ENCODE measurements at places on chromosomes 6 and 20.

GRCh38 chr6:43269273-43270007, 26.2 kb downstream of the TTBK1 start:
- DNase-seq, result no peak

DNA sequence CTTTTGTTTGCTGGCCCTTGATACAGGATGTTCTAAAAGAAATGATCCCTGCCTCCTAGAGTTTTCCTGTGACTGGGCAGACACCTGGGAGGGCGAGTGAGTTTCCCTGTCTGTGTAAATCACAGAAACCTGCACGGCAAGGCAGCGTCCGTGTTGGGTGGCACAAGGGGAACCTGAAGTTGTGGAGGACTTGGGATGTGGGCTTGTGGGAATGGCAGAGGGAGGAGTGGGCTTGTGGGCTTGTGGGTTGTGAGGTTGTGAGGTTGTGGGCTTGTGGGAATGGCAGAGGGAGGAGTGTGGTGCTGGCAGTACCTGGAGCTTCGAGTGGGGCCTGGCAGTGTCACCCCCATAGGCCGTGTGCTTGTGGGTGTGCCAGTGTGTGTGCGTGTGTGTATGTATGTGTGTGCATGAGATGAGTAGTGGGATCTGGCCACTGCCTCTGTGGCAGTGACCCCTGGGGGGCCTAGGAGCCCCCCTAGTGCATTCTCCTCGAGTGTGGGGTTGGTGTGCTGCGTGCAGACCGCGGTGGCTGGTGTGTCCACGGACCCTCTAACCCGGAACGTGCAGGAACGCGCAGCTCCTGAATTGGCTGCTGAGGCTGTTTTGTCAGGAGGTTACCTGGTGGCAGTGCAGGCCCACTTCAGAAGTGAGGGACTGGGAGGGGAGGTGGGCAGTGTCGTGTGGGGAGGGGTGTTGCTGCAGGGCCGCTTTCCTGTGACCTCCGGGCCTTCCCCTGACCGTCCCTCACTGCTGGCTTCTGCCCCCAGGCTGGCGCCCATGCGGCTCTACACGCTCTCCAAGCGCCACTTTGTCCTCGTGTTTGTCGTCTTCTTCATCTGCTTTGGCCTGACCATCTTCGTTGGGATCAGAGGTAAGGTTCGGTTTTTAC, 13.0 kb downstream of the TMEM181 start:
- DNase-seq, result no peak

DNA sequence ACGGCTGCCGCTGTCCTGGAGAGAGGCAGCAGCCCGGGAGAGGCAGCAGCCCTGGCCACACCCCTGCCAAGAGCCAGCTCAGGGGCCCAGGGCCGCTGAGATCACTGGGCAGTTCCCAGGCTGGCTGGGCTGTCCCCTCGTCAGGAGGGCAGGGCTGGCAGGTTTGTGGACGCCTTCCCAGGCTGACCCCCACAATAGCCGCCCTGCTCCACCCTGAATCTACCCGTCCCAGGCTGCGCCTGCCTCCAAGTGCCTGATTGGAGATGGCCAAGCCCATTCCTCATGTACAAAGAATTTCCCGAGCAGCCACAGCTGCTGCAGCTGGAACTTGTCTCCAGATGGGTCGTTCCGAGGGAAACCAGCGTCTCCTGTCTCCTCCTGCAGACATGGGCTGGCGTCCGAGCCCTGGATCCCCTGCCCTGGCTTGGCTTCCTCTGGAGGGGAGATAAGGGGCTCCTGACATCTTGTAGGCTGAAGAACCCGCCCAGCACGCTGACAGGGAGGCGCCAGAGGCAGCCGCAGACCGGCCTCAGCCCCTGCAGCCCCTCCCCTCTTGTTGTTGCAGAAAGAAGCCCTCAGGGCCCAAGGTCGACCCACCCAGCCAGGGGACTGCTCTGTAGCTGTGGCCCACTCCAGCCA, 9.4 kb upstream of the GATA5 start:
- DNase-seq, result no peak

GRCh38 chr6:108714101-108714765, 134.0 kb upstream of the ARMC2 start:
- DNase-seq, result no peak

DNA sequence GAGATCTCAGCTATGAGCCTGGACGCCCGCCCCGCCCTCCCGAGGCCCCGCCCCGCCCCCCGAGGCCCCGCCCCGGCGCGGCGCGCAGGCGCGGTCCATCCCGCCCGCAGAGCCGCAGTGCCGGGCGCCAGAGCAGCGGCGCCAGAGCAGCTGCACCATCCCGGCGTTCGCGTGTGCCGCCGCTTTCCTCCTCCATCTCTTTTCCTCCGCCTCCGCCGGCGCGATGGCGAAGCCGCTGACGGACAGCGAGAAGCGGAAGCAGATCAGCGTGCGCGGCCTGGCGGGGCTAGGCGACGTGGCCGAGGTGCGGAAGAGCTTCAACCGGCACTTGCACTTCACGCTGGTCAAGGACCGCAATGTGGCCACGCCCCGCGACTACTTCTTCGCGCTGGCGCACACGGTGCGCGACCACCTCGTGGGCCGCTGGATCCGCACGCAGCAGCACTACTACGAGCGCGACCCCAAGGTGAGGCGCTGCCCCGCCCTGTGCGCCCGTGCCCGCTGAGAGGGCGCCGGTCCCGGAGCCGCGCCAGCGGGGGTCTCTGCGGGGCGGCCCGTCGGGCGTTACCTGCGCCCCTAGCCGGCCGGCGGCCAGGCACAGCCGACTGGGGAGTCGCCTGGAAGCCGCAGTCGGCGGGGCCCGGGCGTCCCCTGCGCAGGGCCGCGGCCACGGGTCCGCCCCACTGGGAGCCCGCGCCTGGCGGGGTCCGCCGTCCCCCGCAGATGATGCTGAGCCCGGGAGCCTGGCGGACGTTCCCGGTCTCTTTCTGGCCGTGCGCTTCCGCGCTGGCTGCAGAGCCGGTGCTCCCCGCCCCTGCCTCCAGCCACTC, at the start of gene PYGB:
PYGB (plus strand) TSS at position 130 of the 830 bp plus-strand sequence; CDS start at position 224, 94 bp downstream.
- DNase-seq, result peak; percentile 98

- DNase-seq, result no peak
Observed at GRCh38 chr20:63265891-63266515, 6.6 kb upstream of the ARFGAP1 start.

DNA sequence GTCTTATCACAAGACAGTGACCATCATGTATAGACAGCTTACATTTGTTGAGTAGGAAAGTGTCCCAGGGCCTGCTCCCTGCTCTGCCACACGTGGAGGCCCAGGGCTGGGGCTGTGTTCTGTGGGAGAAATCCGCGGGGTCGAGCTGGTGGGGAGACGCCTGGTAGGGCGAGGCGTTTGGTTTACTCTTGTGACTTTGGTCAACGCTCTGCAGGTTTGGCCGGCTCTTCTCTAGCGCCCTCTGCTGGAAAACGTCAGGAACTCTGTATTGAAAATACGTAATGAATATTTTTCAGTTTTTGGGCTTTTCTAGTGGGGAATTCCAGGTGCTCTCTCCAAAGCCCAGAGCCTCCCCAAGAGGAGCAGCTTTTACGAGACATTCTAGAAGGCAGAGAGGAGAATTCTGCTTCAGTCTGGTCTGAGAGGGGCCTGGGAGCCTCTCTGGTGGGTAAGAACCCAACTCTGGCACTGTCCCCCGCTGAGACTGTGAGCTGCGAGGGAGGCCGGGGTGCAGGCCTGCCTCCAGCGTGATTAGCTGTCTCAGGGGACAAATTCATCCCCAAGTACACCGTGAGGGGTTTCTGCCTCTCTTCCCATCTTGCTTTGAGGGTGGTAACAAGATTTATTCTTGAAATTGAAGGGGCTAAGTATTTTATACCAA, 112.6 kb upstream of the RALGAPA2 start:
- DNase-seq, result peak; percentile 84

DNA sequence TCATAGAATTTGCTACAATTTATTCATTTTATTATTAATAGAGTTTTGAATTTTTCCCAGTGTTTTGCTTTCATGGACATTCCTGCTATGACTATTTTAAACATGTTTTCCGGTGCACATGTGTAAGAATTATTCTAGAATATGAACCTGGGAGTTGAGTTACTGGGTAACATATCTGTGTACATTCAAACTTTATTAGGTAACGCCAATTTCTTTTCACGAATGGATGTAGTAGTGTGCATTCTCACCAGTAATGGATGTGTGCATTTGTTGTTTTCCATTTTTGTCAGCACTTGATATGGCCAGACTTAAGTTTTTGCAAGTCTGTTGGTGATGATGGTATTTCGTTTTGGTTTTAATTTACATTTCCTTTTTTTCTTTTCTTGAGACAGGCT, 118.8 kb downstream of the CDKAL1 start:
- no peak for DNase-seq

DNA sequence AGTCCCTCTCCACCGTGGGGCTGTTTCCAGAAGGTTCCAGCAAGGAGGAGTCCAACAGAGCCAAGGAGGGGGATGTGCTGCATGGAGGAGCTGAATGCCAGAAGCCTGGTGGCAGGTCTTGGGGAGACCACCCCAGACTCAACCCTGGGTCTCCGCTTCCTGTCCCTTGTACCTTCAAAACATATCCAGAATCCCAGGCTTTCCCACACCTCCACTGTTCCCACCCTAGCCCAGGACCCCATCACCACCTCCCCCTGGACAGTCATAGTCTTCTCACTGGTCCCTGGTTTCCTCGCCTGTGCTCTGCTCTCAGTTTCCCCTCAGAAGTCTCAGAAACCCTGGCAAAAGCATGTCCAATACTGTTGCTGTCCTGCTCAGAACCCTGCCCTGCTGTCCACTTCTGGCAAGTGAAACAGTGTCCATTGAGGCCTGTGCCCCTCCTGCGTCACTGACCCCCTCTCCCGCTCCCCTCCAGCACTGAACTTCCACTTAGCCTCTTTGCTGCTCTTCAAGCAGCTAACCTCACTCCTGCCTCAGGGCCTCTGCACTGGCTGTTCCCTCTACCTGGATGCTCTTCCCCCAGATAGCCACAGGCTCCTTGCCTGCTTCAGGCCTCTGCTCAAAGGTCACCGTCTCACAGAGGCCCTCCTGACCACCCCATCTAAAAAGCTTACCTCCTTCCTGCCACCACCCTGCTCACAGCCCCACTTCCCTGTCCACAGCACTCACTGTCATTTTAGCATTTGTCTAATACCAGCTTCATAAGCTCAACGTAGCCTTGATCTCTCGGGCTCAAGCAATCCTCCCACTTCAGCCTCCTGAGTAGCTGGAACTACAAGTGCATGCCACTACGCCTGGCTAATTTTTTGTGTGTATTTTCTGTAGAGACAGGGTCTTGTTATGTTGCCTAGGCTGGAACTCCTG, 169.2 kb downstream of the GRM4 start:
- no peak for DNase-seq

DNA sequence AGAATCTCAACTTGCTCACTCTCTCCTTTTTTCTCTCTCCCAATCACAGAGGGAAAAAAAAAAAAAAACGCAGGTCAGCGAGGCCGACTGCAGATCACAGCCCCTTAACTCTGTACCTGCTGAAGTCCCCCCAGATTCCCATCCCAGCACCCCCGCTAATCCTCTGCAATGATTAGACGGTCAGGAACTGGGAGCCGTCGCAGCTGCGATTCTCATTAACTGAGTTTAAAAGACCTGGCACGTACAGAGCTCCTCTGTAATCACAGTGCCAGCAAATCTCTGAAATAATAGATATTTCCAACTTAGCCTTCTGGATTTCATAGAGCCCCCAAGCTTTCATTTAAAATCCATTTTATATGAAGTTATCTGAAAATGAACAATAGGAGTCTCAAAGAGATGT, 84.4 kb downstream of the ANKRD60 start:
- no peak for DNase-seq

DNA sequence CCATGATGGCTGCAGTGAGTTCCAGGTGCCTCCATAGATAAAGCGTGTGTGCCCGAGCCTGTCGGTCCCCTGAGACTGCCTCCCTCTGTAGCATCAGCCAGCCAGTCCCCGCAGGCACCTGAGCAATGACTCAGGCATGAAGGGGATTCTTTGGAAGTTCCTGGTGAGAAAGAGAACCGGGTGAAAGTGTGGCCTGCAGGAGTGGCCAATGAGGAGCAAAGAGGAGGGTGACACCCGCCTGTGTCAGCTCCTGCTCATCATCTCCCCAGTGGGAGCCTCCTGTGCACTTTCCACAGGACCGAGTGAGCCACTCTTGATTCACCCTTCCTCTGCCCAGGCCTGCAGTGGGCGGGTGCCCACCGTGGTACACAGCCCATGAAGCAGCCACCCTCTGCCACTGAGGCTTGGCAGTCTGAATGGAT, 71.2 kb upstream of the PTPN1 start:
- DNase-seq, result no peak

DNA sequence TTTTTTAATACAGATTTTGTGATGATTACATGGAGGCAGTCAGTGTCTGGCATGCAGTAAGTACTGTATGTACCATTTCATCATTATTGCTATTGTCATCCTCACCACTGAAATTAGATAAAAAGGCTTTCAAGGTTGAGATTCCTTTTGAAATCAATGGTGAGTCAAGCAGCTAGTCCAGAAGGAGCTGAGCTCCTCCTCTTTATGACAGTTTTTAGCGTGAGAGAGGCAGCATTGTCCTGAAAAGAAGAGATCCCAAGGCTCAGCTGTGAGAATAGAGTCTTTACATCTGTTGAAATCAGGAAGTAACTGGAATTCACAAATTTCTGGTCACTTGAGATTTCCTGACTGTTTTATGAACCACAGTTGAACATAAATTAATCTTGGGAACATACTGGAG, 161.9 kb downstream of the PAX1 start:
- no peak for DNase-seq

DNA sequence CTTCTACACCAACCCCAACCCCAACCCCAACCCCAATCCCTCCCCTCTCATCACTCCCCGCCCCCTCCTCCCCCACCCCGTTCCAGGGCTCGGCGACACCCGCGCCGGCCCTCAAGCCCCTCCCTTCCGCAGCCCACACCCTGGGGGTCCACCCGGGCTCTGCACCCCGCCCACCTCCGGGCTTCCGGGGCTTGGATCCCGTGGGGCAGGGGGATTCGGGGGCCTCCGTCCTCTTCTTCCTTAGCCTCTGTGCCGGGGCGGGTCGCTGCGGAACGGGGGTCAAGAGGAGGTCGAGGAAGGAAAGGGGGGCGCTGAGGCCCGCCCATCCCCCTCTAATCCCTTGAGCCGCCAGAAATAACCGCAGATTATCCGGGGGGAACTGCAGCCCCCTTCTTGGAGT, 690 bp downstream of the TULP1 start:
- DNase-seq, result no peak

- no peak for DNase-seq
Observed at GRCh38 chr20:47317127-47317895, 39.2 kb downstream of the ZMYND8 start.

DNA sequence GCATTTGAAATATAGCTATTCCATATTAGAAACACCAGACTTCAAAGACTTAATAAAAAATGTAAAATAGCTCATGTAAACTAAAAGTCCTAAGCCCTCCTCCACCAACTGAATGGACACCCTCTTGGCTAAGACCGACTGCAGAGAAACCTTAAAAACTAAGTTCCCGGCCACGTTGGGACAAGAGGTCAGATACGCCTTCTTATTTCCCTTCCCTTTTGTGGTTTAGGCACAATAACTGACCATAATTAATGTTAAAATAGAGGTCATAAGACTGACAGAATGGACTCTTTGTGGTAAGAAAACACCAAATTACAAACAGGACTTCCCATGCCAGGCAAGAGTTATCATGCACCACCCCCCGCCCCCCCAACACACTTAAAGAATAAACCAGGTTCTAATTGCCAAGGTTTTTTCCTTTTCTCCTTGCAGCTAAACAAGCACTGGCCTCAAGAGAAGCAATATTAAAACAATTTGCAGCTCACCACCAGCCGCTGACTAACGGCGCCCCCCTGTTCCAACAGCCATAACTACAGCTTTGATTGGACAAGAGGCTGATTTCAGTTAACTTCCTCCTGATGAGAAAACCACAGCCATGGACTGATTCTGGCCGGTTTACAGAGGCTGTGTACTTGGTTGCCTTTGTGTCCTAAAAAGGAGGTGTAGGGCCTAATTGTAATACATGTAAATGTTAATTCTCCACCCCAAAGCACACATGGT, 10.7 kb upstream of the LAMP5 start:
- no peak for DNase-seq

GRCh38 chr20:24672886-24673677, 203.7 kb downstream of the SYNDIG1 start:
- no peak for DNase-seq
